ENCODE measurements at places on chromosomes 1 and 21.

- DNase-seq = no peak
Measured at GRCh38 chr1:154556422-154556821, 2.0 kb downstream of the UBE2Q1 start.

- no peak for DNase-seq
Measured at GRCh38 chr1:211616231-211616964, 37.4 kb upstream of the SLC30A1 start.

DNA sequence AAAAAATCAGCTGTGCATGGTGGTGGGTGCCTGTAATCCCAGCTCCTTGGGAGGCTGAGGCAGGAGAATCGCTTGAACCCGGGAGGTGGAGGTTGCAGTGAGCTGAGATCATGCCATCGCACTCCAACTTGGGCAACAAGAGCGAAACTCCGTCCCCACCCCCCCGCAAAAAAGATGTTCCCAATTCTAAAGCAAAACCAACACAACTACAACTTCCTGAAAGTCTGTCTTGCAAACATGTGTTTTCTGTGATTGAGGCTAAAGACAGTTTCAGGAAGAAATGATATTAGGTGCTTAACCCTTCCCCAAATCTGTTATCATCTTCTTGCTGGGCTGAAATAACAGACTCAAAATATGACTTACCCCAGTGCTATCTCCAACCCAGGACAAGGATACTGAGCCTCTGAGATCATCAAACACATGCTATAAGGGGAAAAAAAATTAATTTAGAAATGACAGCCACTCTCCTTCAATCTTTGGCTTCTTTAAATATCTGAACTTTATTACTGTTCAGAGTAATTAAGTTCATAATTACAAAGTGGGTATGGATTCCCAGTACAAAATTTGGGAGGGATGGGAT, 28.5 kb downstream of the SORT1 start:
- no peak for DNase-seq

DNA sequence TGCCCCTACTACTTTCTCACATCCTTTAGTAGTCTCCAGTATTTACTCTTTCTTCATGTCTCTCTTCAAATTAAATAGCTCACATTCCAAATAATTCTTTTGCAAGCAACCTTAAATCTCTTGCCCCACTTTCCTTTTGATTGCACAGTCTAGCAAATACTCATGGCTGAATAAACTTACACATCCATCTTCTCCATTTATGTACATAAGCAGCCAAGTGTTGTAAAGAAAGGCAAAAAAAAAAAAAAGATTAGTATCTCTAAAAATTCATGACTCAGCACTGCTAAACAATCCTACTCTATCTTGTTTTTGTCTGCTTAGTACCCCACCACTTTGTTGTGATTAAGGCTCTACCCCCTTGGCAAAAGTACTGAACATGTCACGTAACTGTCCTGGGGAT, 42.6 kb downstream of the F13B start:
- DNase-seq = no peak

GRCh38 chr1:155086128-155086741, 7.6 kb downstream of the EFNA3 start:
- peak; percentile 94 for DNase-seq

DNA sequence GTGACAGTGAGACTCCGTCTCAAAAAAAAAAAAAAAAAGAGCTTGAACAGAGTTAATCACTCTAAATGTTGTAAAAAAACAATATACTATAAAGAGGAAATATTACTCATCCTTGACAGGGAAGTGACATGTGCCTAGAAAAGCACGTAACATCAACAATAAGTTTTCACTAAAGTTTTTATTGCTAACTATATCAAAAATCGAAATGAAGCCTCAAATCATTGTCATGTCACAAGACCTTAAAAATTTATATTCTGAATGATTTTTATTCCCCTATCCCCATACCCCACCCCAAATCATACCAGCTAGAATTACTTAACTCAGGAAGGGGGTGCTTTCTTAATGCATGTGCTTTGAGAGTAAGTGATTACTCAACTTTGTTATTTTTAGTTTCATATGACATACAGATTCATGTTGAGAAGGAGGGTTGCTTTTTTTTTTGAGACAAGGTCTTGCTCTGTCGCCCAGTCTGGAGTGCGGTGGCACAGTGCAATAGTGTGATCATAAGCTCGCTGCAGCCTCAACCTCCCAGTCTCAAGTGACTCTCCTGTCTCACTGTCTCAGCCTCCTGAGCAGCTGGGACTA, 53.6 kb upstream of the MUTYH start:
- no peak for DNase-seq

DNA sequence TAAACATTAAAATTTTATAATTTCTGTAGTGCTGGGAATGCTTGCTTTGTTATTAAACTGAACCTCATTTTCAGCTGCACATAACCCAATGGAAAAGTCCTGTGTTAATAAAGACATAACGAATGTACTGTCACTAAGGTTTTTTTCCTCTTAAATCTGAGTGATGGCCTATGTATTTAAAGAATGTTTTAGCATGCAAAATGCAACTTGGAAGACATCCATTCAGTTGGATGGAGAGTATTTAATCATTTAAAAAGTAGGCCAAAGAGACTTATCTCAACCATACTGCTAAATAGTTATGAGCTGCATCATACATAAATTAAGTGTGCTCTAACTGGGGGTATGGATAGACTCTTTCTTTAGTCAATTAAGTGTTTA, 48.5 kb downstream of the RWDD3 start:
- DNase-seq = no peak

DNA sequence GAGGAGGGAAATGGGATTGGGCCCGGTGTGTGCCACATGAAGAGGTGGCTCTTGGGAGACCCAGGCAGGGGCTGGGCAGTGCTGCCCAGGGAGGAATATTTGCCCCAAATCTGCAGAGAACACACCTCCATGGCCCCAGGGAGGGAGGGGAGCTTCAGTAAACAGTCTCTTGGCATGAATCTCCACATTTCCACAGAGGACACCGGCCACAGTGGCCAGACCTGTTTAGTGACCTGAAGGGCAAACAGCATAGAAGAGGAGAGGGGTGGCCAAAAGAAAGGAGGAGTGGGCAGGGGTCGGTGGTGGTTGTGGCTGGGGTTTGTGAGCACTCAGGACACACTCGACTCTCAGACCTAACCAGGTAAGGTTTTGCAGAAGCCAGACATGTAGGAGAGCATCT, 54.0 kb upstream of the IFFO2 start:
- DNase-seq = peak; percentile 94

GRCh38 chr1:22074803-22075202, 22.3 kb downstream of the CDC42 start:
- DNase-seq = no peak

GRCh38 chr1:11384170-11384554, 94.8 kb upstream of the DISP3 start:
- no peak for DNase-seq

GRCh38 chr1:5271264-5271663, 616.9 kb downstream of the AJAP1 start:
- no peak for DNase-seq

DNA sequence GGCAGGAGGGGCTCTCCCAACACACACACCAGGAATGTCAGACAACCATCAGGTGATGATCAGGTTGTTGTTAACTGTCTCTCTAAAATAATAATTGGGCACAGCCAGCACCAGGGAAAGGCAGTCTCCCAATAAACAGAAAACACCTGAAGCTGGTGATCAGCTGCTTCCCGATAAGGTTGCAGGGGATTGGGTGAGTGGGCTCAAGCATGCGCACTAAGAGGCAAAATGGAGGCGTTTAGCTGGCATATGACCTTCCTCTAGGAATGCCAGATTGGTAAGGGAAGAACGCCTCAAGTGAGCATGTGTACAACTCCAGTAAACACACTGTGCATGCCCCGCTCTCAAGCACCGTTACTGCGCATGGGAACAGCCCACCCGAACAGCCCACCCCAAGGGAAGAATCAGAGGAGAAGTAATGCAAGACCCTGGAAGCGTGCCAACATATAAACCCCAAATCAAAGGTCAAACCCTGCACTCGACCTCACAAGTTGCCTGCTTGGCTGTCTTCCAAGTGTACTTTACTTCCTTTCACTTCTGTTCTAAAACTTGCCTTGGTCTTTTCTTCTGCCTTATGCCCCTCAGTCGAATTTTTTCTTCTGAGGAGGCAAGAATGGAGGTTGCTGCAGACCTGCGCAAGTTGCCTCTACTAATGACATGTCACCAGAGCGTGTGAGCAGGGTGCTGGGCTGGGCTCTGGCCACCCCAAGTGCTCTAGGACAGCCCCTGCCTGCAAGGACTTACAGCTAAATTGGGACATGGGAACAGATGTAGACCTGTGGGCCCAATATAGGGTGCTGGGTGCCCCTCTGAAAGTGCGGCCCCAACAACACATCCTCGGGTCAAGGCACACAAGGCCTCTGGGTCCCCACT, 200.8 kb downstream of the RHOU start:
- DNase-seq = no peak

GRCh38 chr1:5725406-5725805, 266.8 kb downstream of the NPHP4 start:
- DNase-seq = no peak

GRCh38 chr1:166974647-166975345, 544 bp downstream of the ILDR2 start:
- no peak for DNase-seq

DNA sequence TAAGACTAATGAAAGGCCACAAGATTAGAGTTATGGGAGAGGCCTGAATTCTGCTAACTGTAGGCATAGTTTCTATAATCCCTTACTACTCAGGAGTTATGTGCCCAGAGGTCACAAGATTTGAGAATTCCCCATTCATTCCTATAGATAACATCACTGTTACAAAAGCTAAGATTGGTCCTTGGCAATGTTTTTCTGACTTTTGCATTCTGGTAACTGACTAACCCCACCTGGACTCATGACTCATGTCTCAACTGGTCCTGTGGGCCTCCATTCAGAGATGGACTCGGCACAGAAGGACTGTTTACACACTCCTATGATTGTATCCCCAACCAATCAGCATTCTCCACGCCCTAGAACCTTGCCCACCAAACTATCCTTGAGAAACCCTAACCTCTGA, 249.0 kb upstream of the ZP4 start:
- no peak for DNase-seq

GRCh38 chr1:228963795-228964177, 228.5 kb downstream of the RHOU start:
- DNase-seq = no peak

GRCh38 chr1:64948216-64948615, 18.1 kb downstream of the JAK1 start:
- DNase-seq = no peak

Measured in vagina (tissue), 2 donors.